ENCODE measurements at places on chromosomes 1 and 21.

DNA sequence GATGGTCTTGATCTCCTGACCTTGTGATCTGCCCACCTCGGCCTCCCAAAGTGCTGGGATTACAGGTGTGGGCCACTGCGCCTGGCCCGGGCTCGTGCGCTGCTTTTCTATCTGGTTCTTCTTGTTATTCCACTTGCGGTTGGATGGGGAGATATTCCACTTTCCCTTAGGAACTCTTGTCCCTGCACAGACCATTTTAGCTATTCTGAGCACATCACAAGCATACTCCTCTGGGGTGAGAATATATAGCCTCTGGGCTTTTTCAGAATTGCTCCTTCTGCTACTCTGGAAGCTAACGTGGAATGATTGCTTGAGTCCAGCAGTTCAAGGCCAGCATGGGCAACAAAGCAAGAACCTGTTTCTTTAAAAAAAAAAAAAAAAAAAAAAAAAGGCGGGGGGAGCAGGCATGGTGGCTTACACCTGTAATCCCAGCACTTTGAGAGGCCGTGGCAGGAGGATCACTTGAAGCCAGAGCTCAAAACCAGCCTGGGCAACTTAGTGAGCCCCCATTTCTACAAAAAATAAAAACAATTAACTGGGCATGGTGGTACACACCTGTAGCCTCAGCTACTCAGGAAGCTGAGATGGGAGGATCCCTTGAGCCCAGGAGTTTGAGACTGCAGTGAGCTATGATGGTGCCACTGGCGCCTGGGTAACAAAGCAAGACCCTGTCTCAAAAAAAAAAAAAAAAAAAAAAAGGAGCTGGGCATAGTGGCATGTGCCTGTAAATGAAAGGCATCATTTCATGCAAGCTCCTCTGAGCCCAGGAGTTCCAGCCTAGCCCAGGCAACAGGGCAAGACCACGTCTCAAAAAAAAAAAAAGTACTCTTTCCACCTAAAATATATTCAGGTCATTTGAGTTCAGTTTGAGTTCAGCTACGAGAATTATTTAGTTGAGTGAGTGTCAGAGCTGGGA, 11.8 kb upstream of the PGD start:
- DNase-seq = no peak

DNA sequence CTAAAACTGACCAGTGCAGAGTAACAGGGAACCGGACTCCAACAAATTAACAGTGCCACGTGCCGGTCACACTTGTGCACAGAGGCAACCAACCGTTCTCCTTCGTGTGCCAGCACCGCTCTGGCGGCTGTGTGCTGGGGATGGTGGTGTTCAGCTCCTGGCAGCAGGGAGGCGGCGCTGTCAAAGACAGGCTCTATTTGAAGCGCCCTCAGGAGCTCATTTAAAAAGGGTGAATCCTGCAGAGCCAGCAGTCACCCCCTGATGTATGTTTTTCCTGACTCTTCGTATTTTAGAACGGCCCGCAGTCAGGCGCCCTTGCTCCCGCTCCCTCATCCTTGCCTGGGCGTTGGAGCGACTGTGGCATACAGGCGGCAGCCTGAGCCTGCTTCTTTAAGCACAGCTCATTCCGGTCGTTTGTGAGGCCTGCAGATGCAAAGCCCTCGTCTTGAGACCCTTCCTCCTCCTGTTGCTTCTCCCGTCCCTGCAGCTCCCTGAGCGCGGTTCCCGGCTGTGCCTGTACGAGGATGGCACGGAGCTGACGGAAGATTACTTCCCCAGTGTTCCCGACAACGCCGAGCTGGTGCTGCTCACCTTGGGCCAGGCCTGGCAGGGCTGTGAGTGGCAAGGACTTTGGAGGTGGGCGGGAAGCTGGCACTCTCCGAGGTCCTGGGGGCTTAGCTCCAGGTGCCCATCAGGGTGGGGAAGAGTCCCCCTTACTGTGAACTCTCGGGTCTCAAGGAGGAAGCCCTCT, 1.1 kb downstream of the DFFB start:
- peak; percentile 11 for DNase-seq

- DNase-seq = peak; percentile 76
Observed at GRCh38 chr1:201184307-201185122, 6.1 kb upstream of the IGFN1 start.

DNA sequence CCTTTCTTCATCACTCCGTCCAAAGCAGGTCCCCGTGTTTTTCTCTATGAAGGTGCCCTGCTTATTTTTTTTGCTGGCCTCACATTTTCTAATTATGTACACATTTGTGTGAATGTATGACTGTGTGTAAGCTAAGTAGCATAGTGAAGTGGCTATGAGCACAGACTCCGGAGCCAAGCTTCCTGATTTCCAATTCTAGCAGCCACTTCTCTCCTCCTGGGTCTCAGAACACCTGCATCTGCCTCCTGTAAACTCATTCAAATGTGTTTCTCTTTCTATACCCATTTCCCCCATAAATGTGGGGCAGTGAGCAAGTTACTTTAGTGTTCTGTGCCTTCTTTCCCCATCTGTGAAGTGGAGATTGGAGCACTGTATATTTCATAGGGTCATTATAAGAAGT, 2.1 kb downstream of the SLAMF6 start:
- no peak for DNase-seq

GRCh38 chr1:230517786-230518185, 91.7 kb upstream of the PGBD5 start:
- DNase-seq = no peak

Data from umbilical cord (tissue), 2 donors.